ENCODE measurements at places on chromosomes 2 and 18.

DNA sequence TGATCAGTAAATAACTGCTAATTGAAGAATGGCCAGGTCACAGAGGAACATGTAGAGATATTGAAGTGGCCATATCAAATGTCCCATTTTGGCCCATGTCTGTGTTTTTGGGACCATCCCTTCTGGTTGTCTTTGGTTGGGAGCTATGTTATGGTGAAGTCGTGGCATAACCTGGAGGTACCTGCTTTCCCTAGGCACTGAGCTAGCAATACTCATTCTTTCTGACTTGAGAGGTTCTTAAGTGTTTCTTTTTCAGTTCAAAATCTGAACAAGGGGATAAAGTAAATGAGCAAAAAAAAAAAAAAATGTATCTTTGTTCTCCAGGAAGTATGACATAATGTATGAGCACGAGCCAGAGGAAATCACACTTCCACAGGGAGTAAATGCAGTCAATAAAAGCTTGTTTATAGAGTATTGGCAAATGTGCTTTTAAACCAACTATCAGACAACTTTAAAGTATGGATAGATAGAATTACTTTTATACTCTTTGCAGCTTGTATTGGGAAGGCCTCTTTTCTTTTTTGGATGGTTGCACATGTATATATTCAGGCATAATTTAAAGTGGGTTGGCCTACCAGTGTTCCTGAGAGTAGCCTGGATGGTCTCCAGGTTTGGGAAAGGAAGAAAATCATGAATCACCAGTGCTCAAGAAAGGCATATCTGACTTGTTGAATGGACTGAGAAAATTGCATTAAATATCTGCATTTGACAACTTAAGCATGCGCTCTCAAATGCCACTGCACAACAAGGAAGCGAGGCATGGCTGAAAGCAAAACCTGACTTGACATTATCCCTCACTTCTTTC, 125.0 kb downstream of the SPHKAP start:
- no peak for DNase-seq

GRCh38 chr2:62774555-62775366, 69.2 kb downstream of the EHBP1 start:
- no peak for DNase-seq

GRCh38 chr2:10233131-10234012, 69.3 kb upstream of the HPCAL1 start:
- no peak for DNase-seq

DNA sequence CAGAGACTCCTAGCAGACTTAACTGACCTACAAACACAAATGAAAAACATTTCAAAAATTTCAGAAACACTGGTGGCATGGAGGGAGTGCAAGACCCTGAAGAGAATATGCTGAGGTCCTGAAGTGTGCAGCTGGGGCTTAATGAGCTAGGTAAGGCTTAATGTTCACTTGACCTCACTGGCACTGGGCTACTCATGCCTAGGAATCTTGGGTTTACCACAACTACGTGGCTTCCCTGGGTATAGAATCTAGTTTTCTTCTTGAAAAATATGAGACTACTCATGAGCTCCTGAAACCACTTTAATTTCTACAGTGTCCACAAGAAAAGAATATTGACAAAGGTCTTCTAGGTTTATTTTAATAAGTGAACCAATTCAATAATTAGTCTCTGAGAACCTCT, 139.8 kb downstream of the HNMT start:
- no peak for DNase-seq

DNA sequence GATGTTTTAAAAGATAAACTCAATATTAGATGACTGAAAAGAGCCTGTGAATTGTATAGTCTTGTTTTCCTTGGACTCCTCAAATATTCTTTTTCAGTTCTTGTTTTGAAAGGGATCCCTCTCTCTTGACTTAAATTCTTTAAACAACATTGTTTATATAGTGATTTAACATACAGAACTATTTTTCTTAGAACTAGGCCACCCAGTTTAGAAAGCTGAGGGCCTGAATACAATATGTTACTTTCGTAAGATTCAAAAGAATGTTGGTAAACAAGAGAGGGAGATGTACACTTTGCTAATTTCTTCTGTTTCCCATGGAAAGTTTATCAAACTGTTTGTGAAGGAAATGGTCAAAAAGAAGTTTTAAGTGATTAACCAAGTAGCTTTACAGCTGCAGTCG, 5.5 kb upstream of the TSPYL6 start:
- DNase-seq = no peak

DNA sequence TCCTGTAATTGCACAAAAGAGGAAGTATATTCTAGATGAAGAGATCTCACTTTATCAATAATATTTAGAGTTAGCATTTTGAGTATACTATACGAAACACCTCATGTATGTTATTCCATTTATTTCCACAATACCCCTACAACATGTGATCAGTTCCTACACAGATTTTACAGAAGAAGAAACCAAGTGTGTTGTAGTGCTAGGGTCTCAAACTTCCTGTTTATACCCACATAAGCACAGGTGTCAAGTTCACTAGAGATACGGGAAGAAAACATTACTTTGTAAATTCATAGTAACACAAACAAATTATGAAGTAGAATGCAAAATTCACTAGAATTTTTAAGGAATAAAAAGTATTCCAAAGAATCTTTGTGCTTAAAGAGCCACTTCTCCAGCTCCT, 46.4 kb downstream of the KCTD18 start:
- no peak for DNase-seq

DNA sequence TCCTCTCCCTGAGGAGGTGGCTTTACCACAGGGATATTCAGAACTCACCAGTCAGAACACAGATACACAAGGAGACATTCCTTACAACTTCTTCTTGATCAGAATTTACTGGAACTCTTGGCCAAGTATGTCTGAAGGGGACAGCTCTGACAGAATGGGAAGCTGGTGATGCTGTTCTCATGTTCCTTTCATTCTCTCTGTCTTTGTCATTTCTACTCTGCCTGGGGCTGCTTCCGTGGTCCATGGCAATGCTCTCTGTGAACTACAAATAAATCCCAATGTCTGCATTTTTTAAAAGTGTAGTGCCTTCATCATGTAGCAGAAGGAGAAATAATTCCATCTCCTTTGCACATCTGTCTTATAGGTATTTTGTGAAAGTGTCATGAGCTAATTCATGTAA, 730.3 kb downstream of the CNTNAP5 start:
- no peak for DNase-seq

DNA sequence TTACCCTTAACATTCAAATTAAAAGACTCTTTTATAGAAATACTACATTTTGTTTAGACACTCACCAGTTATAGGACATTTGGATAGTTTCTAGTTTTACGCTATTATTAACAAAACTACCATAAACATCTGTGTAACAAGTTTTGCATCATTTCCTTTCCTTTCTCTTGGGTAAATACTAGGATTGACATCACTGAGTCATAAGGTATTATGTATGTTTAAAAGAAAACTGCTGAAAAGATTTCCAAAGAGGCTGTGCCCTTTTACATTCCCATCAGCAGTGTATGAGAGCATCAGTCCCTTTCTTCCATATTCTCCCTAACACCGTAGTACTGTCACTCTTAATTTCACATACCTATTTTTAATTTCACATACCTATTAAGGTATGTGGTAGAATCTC, 130.6 kb downstream of the USP34 start:
- DNase-seq = no peak

GRCh38 chr18:23302511-23302850, 150.6 kb upstream of the RIOK3 start:
- no peak for DNase-seq

GRCh38 chr2:10817413-10817812, 4.8 kb upstream of the PDIA6 start:
- DNase-seq = no peak

GRCh38 chr2:105243961-105244360, 2.4 kb downstream of the GPR45 start:
- DNase-seq = no peak

DNA sequence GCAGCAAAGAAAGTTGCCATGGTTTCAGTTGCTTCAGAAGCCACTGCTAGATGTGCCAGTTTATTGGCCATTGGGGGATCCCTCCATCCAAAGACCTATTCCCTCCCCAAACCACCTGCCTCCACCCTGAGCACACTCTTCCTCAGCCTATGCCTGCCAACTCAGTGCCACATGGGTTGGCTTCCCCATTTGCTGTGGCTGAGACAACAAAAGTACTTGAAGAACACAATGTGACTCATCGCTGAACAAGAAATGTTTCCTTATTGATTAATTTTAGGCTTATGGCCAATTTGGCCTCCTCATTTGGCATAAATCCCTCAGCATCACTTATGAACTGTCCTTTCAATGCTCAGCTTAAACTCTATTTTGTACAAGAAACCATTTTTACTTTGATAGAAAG, 215.9 kb downstream of the TMEM247 start:
- peak; percentile 91 for DNase-seq

DNA sequence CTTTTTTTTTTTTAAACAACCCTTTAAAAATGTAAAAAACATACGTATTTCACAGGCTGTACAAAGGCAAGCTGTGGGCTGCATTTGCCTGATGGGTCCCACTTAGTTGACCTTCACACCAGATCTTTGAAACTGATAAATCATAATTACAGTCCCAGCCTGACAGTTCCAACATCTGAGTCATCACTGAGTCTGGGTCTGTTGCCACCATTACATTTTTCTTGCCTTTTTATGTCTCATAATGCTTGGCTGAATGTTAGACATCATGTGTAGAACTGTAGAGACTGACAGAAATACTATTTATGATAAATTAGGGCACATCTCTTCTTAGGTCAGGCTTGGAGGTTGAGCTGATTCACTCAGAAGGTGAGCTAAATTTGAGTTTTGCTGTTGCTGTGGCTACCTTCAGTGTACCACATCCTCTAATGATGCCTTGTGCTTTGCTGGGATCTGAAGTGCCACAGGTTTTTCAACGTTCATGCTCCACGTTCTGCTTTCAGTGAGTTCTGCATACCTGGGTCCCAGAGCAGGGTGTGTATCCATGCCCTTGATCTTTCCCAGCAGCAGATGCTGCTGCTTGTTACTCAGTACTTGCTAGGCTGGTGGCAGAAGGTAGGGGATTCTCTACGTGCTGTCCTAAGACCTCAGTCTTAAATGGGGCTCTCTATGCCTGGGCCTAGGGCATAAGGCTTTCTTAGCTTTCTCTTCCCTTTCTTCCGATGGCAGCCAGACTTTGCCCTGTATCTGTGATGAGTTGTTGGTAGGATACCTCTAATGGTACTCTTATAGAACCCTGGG, 160.6 kb upstream of the SMAD7 start:
- DNase-seq = no peak

DNA sequence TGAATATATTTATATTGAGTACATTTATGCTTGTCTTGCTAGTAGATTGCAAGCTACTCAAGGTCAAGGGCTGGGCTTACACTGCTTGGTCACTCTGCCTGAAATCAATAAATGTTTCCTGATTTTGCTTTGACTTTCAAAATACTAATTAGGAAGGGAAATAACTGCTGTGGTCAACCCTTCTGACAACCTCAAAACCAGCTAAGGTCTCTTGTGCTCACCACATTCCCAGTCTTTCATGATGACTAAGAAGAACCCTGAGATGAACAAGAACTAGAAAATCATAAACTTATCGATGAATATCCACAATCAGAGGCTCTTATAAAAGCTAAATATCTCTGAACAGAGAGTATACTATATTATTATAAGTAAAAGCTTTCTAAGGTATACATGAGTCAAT, 33.3 kb downstream of the ABCB11 start:
- no peak for DNase-seq

DNA sequence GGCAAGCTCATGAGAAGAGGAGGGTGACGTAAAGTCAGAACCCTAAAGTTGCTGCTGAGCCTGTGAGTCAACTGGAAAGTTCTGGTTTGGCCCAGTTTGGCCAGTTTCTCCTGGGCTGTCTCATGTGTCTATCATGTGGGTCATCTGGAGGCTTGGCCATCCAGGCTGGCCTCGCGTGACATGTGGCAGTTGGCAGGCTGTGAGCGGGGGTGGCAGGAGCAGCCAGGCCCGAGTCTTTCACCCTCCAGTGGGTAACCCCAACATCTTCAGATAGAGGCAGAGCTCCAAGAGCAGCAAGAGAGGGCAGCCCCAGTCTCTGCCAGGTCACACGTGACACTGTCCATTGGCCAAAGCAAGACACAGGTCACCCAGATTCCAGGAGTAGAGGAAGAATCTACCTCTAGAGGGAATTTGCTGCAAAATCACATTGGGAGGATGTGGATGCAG, 51.5 kb downstream of the FHOD3 start:
- no peak for DNase-seq

DNA sequence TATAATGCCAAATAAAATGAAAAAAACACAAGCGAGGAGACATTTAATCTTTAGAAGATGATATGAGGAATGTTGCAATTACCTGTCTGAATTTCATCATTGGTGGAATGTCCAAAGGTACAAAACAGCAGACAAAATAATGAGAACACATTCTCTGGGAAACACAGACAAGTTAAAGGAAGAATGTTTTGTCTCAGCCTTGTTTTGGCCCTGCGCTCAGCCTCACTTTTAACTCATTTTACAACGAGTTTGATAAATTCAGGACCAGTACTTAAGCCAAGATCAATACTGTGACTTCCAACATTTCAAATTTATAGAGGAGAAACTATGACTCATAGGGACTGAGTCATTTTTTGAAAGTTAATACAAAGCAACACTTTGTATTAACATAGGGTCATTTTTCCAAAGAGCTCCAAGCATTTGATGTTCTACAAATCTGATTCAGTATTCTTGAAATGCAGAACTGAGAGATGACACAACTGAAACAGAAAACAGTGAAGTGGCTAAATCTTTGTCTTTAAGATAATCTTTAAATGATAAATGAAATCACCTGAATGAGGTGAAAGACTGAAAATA, 833.2 kb upstream of the CHAC2 start:
- DNase-seq = peak; percentile 20

DNA sequence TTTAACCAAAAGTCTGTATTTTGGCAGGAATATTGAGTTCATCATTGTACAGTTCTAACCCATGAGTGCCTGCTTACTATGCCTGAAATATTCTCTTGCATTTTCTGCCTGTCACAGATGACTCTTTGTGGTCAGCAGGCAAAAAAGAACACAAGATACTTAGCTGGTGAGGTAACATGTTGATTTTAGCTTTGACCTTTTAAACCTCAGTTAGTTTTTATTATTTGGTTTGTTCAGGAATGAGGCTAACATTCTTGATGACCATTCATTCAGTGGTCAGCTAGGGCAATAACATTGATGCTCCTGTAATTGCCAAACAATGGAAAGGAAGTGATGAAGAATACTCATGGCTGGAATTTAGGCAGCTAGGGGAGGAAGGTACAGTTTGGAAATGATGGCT, 491.2 kb downstream of the PIK3C3 start:
- DNase-seq = no peak
